Pons (tissue), 1 donor: ENCODE measurements at places on chromosomes 7 and 10.

- no peak for DNase-seq
Observed at GRCh38 chr10:63219749-63220148, 86.6 kb downstream of the NRBF2 start.

GRCh38 chr7:129862682-129863081 is 90.1 kb downstream of the UBE2H start:
- no peak for DNase-seq

DNA sequence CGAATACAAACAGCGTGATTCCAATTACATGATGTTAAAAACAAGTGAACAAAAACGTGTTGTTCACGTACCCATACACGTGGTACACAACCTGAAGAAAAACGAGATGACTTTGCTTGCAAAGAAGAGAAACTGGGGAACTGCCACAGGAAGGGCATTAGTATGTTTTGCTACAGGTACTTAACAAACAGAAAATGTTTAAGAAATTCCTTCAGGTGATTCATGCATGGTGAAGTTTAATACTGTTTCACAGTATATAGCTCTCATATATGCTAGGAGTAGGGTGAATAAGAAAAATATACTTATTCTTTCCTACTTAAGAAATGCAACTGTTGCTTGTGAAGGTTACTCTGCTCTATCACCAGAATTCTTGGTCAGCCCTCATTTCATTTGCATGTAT is 9.8 kb downstream of the SEC61G start:
- DNase-seq: no peak

GRCh38 chr7:79312022-79312421 is 141.4 kb downstream of the MAGI2 start:
- DNase-seq: no peak

GRCh38 chr10:100148353-100149211 is 37.2 kb downstream of the ERLIN1 start:
- DNase-seq: no peak

- peak; percentile 66 for DNase-seq
Observed at GRCh38 chr10:98170249-98171117, 36.0 kb downstream of the R3HCC1L start.
